ENCODE measurements at places on chromosomes 13 and 19.

- no peak for DNase-seq
These were observed 185.2 kb upstream of the SOX1 start for GRCh38 chr13:111881700-111882099.

- no peak for DNase-seq
These were observed 37.6 kb downstream of the ZNF493 start for GRCh38 chr19:21434516-21434915.

GRCh38 chr19:47421844-47422395, 2.6 kb upstream of the MEIS3 start:
- no peak for DNase-seq

DNA sequence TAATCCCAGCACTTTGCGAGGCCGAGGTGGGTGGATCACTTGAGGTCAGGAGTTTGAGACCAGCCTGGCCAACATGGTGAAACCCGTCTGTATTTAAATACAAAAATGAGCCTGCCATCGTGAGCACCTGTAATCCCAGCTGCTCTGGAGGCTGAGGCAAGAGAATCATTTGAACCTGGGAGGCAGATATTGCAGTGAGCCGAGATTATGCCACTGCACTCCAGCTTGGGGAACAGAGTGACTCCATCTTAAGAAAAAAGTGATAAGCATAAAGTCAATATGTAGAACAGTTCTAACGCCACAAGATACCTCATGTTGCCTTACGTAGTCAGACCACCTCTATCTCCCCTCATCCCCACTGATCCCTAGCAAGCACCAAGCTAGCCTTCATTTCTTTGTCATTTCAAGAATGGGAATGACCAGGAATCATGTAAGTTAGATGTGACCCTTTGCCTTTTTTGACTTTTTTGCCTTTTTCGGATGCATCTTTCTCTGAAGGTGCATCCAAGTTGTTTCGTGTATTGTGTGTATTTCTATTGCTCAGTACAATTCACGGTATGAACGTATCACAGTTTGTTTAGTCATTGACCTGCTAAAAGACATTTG, 6.4 kb downstream of the RPL21 start:
- DNase-seq, result no peak

- peak; percentile 58 for DNase-seq
These were observed 31.2 kb downstream of the GADD45B start for GRCh38 chr19:2507109-2507508.

DNA sequence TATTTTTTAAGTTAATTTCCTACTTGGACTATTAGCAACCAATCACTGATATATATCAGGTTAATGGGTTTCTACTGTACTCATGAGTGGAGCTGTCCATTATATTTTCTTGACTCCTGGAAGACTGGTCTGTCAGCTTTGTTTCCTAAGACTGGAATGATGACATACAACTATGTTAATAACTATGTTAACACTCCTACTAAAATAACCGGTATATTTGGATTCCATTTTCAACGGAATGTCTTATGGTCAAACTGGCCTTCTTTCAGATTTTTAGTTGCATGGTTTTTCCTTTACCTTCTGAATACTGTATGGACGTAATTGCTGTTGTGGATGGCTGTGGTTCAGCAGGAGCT, 45.8 kb upstream of the GPI start:
- no peak for DNase-seq

DNA sequence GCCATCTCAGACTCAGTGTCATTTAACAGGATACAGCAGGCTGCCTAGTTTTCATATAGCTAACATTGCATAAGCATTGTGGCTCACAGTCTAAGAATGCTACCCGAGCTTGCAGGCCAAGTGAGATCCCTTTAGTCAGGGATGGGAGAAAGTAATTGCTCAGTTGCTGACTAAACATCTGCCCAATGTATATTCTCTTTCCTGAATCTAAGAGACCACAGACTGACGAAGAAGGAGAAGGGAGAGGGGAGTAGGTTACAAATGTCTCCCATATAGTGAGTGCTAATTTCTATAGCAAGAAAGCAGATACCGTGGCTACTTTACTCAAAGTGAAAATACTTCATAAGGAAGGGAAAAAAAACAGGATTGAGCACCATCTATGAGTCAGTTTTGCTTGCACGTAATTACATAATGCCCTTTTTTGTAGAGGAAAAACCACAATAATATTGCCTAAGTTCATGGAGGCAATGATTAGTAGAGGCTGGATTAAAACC, 453.9 kb downstream of the COG6 start:
- DNase-seq, result peak; percentile 95

DNA sequence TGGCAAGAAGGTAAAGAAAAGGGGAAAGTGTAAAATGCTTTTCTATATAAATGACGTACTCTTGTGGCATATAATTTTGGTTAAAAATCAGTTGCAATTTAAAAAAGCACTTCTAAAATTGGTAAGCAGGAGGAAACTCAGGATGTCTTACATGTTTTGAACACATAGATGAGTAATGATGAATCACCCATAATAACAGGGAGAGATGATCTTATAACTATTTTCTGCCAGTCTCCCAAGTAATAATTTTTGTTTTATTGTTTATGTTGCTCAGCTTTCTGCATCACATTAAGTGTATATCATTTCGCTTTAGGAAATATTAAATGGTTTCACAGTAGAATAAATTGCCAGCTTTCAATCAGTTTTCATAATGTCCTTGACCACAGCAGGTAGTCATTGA, 1430.7 kb upstream of the PCDH20 start:
- DNase-seq, result no peak

DNA sequence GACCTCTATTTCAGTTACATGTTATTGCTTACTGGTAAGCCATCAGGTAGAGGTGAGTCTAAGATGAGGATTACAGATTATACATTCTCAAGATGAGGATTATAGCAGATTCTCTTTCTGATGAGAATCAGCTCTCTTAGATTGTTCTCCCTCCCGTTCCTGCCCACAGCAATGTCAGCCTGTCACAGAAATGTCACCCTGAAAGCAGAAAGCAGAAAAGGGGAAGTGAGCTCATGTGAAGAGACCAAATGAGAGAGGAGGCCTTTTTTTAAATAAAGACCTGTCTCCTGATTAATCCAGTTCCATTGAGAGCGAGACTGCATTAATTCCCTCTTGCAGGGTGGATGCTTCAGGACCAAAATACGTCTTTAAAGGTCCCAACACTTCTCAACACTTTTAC, 445.6 kb downstream of the KCTD12 start:
- no peak for DNase-seq

DNA sequence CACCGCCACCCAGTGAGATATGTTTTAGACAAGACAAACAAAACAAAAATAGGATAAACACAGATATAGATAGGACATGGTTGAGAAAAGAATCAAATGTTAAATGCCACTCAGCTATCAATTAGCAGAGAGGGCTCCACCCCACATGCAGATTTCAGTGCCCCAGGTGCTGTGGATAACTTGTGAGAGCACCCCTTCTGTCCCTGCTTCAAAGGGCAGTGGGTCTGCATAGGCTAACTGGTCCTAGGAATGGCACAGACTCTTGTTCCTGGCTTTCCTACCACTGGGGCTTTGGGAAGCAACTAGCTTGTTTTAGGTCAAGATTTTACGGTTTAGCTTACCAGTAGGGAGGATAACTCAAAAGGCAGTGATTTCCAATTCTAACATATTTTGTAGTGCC, 460.3 kb downstream of the TSHZ3 start:
- DNase-seq, result no peak

- DNase-seq, result peak; percentile 97
These were observed 221.9 kb downstream of the TSHZ3 start for GRCh38 chr19:31127134-31127967.

DNA sequence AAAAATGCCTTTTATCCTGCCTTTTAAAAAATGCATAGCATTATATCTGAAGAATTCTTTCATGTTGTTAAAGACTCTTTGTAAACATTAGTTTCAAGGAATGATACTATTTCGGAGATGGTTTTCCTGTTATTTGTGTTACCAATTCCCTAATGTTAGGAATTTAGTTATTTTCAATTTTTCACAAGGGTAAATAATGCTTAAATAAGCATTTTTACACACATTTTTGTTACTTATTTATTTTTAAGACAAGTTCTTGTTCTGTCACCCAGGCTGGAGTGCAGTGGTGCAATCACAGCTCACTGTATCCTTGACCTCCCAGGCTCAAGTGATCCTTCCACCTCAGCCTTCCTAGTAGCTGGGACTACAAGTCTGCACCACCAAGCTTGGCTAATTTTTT, 49.0 kb downstream of the RGCC start:
- no peak for DNase-seq

GRCh38 chr19:29636553-29637360, 28.5 kb upstream of the PLEKHF1 start:
- DNase-seq, result peak; percentile 38

GRCh38 chr13:25943081-25943480, 108.7 kb downstream of the SHISA2 start:
- DNase-seq, result no peak

DNA sequence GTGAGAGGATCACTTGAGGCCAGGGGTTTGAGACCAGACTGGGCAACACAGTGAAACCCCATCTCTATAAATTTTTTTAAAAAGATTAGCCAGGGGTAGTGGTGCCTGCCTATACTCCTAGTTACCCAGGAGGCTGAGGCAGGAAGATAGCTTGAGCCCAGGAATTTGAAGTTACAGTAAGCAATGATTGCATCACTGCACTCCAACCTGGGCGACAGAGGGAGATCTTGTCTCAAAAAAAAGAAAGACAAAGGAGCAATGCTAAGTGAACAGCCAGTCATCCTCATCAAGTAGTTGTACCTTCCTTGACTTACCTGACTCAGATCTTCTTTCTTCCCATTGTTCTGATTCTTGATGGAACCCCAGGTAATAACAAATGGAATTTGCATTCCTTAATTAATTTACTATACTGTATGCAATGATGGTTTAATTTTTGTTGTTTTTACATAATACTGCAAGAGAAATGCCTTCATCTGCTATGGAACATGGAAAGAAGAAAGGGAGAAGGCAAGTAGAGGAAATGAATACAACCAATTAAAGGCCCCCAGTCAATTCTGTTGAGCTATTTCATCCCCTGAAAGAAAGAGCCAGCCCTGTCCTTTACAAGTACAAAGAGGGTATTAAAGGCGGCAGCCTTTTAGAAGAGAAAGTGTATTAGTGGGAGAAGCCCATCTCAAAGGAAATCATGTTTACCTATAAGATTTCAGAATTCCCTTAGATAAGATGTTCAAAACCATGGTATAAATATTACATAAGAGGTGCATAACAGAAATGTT, 316.7 kb downstream of the DIAPH3 start:
- no peak for DNase-seq

DNA sequence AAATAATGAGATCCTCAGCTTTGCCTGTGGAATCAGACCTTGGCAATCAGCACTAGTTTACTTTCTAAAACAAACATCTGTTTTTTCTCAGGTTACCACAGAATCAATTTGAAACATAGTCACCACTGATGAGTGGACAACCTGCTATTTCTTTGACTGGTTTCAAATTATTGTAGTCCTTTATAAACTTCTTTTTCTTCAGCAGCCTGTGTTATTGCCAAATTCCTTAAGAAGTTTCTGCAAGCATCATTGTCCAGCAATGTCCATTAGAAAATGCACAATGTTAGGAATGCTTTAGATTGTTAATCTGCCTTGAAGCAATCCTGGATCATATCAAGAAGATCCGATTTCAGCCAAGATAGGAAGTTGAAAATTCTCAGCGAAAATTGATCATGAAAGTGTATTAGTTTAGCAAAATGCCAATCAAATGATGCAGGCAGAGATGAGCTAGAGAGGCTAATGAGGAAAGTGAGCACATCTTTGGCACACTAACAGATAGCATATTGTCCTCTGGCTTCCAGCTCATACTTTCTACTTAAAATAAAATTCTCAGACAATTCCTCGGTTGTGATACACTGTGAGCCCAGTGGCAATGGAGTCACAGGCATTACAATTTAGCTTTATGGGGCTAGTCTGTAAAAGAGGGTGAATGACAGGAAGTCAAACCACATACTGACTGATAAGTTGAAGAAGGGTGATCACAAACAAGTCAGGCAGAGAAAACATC, 270.6 kb downstream of the SLITRK6 start:
- peak; percentile 74 for DNase-seq

DNA sequence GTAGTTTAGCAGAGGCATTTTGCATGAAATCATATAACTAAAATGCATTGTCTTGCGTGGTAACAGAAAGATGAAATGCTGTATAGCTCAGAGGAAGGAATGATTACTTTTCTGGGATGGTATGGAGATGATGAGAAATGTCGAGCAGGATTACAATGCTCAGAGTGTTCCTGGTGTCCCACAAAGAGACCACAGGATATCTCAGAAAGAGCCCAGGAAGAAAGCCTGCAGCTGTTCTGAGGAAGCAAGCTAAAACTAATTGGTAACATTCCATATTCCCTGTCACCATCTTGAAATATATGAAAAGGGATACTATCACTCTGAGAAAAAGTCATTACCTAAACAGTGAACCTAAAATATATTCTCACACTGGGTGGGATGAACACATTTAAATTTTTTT, 233.1 kb downstream of the POU4F1 start:
- no peak for DNase-seq

- peak; percentile 21 for DNase-seq
These were observed 48.3 kb upstream of the ATP12A start for GRCh38 chr13:24631922-24632321.

DNA sequence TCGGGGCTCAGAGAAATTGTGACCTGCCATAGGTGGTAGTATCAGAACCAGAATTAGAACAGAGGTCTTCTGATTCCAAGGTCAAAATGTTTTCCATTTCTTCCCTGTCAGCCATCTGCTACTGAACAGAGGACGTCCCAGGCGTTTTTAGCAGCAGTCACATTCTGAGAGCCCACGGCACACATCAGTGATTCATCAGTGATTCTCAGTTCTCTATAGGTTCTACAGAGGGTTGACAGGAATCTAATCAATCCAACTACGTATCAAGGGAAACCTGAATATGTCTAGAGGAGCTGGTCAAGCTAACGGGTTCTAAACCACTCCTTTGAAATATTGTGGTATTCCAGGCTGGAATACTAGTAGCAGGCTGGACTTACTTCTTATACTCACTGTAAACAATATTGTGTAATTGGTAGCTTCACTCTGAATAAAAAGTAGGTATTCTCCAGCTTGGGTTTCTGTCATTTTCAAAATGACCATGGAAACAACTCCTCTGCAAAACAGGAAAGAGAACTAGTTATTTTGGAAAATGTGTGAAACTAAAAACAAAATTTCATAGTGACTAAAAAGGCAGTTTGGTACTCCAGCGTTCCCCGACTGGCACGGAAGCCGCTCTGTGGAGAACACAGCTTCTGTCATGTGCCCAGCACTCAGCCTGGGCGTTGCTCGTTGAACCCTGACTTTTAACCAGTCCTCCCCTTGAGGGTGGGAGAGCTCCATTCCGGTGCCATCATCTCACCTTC, 43.2 kb downstream of the FLT3 start:
- no peak for DNase-seq

GRCh38 chr19:15379083-15379998, at the start of gene AKAP8:
AKAP8 (minus strand) TSS chr19:15379787; CDS start chr19:15379731, 56 bp downstream.
- peak; percentile 98 for DNase-seq

DNA sequence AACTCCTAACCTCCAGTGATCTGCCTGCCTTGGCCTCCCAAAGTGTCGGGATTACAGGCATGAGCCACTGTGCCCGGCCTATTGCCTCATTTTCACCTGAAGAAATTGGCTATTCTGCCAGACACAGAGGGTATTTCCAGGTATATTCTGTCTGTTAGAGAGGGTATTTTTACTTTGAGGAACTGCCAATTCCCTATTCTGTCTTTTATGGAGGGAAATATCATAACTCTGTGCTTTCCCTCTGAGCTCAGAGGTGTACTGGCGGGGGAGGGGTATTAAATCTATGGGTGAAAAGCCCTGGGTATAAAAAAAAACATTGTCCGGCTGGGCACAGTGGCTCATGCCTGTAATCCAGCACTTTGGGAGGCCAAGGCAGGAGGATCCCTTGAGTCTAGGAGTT, 24.8 kb downstream of the TSKS start:
- DNase-seq, result no peak

- no peak for DNase-seq
These were observed 114.7 kb upstream of the MCF2L start for GRCh38 chr13:112854321-112854720.

GRCh38 chr19:23285948-23286347, 35.8 kb upstream of the ZNF724 start:
- no peak for DNase-seq

Measured in AG10803 (cell line).